ENCODE measurements at places on chromosomes 12 and 14.

DNA sequence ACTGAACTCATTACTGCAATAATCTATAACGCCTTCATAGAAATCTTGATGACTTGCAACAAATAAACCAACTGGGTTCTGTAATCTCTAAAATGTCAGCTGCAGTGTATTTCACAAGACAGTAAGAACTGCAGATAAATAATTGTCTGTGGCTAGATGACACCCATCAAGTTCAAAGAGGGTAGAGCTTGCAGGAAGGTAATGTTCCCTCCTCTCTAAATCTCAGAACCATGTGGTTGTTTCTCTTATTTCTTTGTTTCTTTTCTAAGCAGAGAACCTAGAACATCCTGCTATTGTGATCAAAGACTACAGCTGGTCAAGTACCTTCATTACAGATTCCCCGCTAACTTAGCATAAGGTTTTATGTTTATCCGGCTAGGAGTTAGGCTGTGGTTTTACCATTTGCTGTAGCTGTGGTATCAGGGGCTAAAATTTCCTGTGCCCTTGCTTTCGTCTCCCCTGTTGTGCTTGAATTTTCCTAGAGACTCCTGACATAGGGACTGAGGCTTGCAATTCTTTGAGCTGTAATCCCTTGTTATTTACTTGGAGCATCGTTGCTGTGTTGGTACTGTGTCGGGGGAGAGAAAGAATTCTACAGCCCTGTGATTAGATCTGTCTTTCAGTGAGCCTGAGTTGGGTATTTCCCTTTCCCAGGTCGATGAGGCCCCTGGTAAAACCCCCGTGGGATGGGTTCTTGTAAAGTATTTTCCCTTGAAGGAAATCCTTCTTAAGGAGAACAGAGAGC, 253.1 kb upstream of the BTG1 start:
- no peak for DNase-seq

GRCh38 chr12:40618636-40619035, 73.6 kb upstream of the CNTN1 start:
- no peak for DNase-seq

- peak; percentile 59 for DNase-seq
These were observed 121.2 kb downstream of the RAD51B start for GRCh38 chr14:67940486-67941455.

- no peak for DNase-seq
These were observed 1.2 kb downstream of the PAWR start for GRCh38 chr12:79689477-79690141.

DNA sequence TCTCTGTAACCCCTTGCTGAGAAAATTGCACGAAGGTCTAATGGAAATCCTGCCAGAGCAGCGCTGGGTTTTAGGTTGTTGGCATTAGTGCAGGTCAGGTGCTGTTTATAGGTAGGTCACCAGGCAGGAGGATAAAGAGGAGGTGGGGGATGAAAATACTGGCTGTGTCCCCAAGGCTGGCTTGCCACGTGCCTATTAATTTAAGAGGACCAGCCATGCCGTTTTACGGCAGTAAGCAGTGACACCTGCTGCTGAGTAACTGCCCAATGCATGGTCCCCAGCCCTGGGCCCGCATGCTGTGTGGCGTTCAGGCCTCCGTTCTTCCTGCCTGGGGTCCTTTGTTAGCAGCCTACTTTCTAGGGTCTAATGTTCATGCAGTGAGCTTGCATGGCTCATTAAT, 67.2 kb downstream of the WDR20 start:
- DNase-seq, result no peak

DNA sequence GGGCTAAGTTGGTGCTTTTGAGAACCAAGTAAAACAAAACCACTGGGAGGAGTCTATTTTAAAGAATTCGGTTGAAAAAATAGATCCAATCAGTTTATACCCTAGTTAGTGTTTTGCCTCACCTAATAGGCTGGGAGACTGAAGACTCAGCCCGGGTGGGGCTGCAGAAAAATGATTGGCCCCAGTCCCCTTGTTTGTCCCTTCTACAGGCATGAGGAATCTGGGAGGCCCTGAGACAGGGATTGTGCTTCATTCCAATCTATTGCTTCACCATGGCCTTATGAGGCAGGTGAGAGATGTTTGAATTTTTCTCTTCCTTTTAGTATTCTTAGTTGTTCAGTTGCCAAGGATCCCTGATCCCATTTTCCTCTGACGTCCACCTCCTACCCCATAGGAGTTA, 1.8 kb upstream of the RAB5B start:
- no peak for DNase-seq

DNA sequence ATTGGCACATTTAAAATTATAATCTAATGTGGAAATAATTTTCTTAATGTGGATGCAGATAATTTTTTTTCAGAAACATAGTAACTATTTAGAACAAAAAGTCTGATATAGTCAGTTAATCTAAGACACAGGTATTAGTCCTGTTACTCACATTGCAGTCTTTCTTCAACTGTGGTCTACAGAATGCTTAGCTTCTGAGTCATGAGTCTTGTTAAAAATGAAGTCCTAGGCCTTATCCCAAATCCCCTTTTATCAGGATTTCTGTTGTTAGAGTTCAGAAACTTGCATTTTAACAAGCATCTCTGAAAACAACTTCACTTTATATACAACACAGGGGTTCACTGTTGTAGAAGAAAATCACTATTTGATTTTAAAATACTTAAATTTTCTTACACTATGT, 112.2 kb downstream of the SLC16A7 start:
- DNase-seq, result no peak

DNA sequence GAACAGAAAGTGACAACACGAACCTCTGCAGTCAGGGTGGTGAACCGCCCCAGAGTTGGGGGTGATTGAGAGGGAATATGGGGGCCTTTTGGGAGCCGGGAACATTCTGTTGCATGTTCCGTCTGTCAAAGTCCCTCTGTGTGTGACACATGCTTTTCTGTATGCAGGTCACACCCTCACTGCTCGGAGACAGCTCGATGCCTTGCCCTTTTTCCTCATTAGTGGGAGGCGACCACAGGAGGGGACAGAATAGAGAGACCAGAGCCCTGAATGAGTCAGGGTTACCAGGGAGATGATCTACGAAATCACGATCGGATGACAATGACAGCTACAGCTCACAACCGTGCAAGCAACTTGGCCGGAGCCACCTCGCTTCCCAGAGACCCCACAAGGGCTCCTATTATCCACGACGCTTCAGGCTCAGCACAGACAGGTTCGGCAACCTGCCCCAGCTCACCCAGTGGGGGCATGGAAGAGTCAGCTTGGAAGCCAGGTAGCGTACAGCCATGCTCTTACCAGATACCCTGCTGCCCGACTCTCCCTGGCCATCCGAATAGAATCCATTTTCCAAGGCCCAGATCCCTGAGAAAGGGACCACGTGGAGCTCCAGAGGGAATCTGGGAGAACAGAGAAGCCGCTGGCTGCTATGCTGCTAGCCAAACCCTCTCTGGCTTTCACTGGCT, 38.8 kb downstream of the TESC start:
- no peak for DNase-seq

- DNase-seq, result no peak
These were observed 15.3 kb upstream of the SPIC start for GRCh38 chr12:101459642-101460346.

DNA sequence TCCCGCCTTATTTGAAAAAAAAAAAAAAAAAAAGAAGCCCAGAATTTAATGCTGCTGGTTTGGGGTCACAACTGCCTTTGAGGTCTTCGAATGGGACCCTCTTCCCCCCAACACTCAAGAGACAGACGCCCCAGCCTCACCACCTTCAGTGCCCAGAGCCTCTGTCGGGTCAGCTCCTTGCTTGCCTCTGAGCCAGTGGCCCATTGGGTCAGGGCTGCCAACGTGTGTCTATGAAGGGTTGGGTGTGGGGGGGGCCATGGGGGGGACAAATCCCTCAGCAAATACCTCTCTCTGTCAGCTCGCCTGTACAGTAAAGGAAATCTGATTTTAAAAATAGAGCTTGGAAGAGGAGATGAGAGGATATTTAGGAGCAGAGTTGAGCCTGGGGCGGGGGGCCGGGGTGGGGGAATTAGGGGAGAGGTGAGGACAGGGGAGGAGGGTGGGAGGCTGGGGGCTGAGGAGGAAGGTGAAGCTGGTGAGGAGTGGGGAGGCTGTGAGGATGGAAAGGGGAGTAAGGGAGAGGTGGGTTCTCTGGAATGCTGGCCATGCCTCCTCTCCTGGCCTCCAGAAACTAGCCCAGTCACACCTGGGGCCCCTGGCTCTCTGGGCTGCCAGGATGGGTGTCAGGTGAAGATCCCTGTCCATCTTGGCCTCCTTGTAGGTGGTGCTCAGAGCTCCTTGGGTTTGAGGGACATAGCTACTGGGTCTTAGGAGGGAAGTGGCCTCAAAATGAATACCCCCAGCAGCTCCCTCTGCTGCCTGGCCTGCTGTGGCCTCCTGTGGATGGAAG, 13.3 kb downstream of the RTL1 start:
- DNase-seq, result no peak

GRCh38 chr12:64950711-64951298, 126.4 kb downstream of the TBC1D30 start:
- DNase-seq, result no peak

- no peak for DNase-seq
These were observed 28.9 kb downstream of the DNAH10 start for GRCh38 chr12:123790905-123791467.

DNA sequence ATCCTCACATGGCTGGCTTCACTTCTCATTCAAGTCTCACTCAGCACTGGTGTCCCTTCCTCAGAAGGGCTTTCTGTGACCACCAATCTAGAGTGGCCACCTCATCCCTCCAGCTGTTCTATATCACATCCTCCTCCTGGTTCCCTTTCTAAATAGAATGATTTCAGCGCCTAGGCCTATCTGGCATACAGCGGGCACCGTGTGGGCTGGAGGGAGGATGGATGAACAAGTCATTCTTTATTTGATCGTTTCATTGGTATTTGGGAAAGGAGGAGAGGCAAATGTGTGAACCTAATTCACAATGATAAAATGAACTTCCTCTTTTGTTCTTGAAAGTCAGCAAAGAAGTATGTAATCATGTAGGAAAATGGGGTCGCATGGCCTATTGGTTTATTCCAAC, 394.2 kb downstream of the DPF3 start:
- DNase-seq, result no peak

DNA sequence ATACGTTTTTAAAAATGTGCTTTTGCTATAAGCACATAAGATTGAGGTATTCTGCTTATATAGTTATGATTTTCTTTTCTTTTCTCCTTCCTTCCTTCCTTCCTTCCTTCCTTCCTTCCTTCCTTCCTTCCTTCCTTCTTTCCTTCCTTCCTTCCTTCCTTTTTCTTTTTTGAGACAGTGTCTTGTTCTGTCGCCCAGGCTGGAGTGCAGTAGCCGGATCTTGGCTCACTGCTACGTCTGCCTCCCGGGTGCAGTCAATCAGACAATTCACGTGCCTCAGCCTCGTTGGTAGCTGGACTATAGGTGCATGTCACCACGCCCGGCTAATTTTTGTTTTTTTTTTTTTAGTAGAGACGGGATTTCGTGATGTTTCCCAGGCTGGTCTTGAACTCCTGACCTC, 5.8 kb downstream of the CFAP54 start:
- DNase-seq, result no peak

- DNase-seq, result peak; percentile 59
These were observed 24.2 kb upstream of the NEDD1 start for GRCh38 chr12:96882862-96883261.

DNA sequence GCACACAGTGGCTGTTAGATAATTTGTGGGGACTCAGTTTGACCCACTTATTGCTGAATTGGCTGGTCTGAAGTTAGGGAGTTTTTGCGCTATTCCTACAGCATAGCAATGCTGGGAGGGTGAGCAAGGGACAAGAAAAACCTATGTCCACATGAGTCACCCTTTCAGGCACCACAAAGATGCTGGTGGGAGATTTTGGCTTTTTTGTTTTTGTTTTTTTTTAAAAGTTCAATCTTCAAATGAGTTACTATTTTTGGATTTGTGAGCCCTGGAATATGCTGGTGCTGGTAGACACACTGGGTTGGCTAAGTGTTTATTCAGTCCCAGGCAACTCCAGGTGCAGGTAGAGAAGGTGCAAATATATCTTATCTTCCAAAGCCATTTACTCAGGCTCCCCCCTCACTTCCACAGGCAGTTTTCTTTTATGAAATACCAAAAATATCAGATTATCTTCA, 143.4 kb downstream of the BTG1 start:
- DNase-seq, result no peak

- DNase-seq, result no peak
These were observed 224.0 kb downstream of the KTN1 start for GRCh38 chr14:55803873-55804553.

DNA sequence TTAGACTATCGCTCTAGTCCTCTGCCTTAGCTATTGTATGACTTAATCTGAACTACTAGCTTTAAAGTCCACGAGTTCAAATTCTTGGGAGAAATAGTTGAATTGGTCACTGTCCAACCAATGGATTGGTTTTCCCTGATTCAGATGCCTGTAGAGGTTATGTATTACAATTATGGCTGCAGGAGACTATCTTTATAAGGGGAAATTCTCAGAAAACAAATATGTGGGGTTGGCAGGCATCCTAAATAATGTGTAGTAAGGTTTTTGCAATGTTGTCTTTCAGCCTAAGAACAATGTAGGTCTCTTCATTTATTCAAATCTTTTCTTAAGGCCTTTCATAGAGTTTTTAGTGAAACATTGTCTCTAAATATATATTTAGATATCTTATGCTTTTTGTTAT, 26.9 kb downstream of the MYRFL start:
- DNase-seq, result peak; percentile 2

DNA sequence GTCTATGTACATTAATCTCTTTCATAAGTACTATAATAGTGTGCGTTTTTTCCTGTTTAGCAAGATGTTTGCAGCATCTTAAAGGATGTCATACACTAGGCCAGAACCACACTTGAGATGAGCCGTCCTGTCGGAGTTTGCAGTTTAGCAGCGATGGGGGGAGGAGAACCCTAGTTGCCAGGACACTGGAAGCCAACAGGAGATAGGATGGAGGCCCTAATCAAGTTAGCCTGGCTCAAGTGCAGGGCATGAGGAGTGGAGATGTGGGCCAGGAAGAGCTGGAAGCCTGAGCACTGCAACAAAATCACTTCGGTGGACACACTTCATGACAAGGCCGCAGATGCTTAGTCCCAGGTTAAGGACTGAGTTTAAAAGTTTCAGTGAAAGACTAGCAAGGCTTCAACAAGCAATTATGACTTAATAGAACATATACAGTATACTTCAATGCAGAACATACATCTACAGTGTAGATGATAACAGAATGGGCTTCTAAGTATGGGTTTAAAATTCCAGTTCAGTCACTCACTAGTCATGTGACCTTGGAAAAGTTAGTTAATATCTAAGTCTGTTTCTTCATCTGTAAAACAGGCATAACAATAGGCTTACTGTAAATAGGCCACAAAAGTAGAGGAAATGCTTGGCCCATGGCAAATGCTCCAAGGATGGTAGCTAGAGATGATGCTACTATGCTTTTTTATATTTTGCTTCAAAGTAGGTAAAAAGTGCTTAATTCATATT, 77.1 kb downstream of the PTPN21 start:
- no peak for DNase-seq

DNA sequence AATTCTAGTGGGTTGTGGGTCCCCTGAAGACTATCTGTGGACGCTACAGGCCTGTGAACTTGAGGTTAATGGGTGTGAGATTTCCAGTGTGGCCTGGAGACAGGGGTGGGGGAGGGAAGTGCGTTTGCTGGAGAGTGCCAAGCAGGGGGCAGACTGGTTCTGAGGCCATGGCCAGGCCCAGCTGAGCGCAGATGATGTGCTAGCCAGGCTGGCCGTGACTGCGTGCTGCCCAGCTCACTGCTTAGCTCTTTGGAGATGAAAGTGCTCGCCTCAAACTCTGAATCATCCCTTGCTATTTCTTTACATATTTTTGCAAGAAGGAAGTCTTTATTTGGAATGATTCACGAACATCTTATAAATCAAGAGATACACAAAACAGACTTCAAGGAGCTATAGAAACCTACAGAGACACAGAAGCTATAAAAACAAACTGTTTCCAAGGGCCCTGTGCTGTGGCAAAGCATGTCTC, 75.2 kb upstream of the PLEKHG3 start:
- peak; percentile 96 for DNase-seq

Measured in AG04449 (cell line).